Mucosa of gallbladder (tissue), 1 donor: ENCODE measurements at places on chromosomes 1 and 21. TPM values are rescaled to one million over a fixed set of nuclear protein-coding genes. Genes with fewer than 3 reads are reported as not detected.

GBP3 gene
- total RNA-seq: 58.1 TPM

MX2 gene
- 18.1 TPM for total RNA-seq

FCER1G gene
- 31.5 TPM for total RNA-seq

MARCKSL1 gene
- 303 TPM for total RNA-seq

RSPH1 gene
- 5.6 TPM for total RNA-seq

PITHD1 gene
- total RNA-seq: 49.0 TPM

CHIT1 gene
- total RNA-seq: 0.06 TPM

GBP4 gene
- total RNA-seq: 4.6 TPM

TCHHL1 gene
- not detected for total RNA-seq

DYRK1A gene
- 70.2 TPM for total RNA-seq

SYNC gene
- 17.4 TPM for total RNA-seq

PTGFR gene
- total RNA-seq: 4.3 TPM

LENEP gene
- not detected for total RNA-seq

MYBPHL gene
- 0.20 TPM for total RNA-seq

BRDT gene
- total RNA-seq: not detected
